Suprapubic skin (tissue), 4 donors: ENCODE measurements at places on chromosomes 5 and 9.

DNA sequence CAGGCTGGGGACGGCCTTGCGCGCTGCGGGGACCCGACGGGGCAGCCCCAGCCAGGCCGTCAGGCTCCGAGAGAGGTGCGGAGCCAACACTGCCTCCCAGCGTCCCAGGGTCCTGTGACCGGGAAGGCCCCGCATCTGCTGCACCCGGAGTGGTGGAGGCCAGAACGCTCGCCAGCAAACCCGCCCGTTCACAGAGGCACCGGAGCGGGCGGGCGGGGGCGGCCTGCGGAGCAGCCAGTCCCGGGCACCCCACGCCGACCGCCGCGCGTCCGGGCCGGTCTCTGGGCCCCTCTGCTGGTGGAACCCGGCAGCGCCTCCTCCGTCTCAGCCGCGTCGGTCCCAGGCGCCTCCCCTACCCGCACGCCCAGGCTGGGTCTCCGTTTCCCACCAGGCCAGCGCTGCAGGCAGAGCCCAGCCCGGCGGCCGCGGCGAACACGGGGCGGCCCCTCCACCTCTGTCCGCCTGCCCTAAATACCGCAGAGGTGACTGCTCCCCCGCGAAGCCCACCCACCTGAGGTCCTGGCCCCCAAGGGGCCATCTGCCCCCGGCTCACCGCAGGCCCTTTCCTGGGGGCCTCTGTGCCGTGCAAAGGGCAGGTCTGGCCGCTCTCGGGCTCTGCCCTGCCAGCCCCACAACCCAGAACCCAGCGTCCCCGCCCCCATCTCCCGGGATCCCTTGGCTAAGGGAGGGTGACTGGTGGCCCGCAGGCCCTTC is 15.9 kb downstream of the EXD3 start:
- no peak for DNase-seq

DNA sequence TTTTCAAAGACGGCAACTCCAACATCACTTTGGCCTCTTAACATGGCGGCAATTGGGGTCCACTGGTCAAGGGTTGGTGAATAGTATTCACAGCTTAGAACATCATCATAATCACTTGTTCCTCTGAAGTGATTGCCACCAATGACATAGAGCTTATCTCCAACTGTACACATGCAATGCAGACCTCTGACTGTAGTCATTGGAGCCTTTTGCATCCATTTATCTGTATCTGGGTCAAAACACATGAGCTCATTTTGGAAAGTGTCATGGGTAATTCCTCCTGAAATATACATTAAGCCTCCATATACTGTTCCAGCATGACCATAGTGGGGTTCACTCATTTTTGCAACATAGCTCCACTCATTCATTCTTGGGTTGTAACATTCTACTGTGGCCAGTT is 2.0 kb downstream of the KLHL9 start:
- DNase-seq: no peak

GRCh38 chr9:123119566-123119965 is 86.1 kb downstream of the GPR21 start:
- no peak for DNase-seq

DNA sequence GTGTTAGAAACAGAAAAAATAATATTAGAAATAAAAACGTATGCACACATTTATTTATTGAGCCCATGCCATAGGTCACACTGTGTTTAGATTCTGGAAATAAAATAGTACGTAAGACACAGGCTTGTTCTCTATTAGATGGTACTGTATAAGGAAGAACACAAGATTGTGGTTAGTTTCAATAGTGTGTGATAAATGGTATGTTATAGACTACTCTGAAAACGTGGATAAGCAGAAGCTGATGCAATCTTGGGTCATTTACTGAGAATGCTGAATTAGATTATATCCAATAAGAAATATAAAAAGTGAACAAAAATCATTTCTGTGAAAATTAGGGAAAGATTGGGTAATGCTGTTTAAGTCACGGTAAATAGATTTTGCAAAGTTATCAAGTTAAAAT is 1456.4 kb upstream of the ACO1 start:
- DNase-seq: no peak

DNA sequence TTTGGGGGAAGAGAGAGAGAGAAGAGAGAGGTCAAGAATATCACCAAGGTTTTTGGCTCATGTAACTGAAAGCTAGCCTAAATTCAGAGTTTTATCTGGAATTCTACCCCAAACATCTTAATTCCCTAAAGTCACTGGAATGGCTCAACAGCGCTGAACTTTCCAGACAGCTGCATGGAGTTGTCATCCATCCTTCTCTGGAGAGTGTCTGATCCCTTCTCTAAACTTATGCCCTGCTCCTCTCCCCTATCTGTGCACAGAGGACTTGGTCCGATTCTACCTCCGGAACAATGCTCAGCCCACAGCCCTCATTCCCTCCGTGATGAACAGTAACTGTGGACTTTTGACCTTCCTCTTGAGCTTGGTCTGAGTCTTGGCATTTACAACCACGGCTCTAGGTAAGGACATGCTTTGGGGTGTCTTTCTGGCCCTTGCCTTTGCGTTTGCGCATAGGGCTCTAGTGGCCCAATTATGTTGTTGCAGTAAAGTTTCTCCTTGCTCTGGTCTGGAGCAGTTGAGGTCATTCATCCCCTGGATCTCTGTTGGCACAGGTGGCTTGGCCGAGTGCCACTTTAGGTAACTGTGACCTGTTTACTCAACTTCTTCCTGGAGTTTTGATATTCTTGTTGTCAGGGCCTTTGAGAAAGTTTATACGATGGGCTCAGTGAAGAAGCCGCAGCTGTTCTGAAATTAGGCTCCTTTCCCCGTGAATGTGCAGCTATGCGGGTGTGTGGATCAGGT is 18.3 kb upstream of the CD180 start:
- no peak for DNase-seq
